ENCODE measurements at places on chromosomes 13 and 19. TPM values are rescaled to one million over a fixed set of nuclear protein-coding genes. Genes with fewer than 3 reads are reported as not detected.

ZNF649 gene
- 8.2 TPM for total RNA-seq

PCDH9 gene
- 0.48 TPM for total RNA-seq

FXYD7 gene
- total RNA-seq = 0.82 TPM

ATXN8OS gene
- not detected for total RNA-seq

N4BP2L1 gene
- 44.9 TPM for total RNA-seq

DDX49 gene
- total RNA-seq = 46.7 TPM

HSH2D gene
- 49.8 TPM for total RNA-seq

LSR gene
- total RNA-seq = 10.3 TPM

ERICH6B gene
- not detected for total RNA-seq

RASL11A gene
- 3.4 TPM for total RNA-seq

FOSB gene
- 19.9 TPM for total RNA-seq

COLGALT1 gene
- 39.2 TPM for total RNA-seq

UHRF1 gene
- 79.5 TPM for total RNA-seq

OR7A5 gene
- not detected for total RNA-seq

IRF3 gene
- 135 TPM for total RNA-seq

MEIOSIN gene
- total RNA-seq = not detected

GNG7 gene
- total RNA-seq = 0.84 TPM

HSPB6 gene
- 0.32 TPM for total RNA-seq

FBN3 gene
- not detected for total RNA-seq

ZNF541 gene
- total RNA-seq = 0.57 TPM

PEG3 gene
- not detected for total RNA-seq

FCHO1 gene
- total RNA-seq = 81.4 TPM

ZNF667 gene
- total RNA-seq = 2.7 TPM

ZIC5 gene
- not detected for total RNA-seq

ACP7 gene
- 0.08 TPM for total RNA-seq

MBD3L2B gene
- not detected for total RNA-seq
